ENCODE measurements at places on chromosomes 11 and 22. TPM values are rescaled to one million over a fixed set of nuclear protein-coding genes. Genes with fewer than 3 reads are reported as not detected.
A peak's percentile ranks its signal among the peaks of the same experiment; 100 is the strongest.

The WBP2NL gene
- not detected for total RNA-seq

The AP5B1 gene
- 9.9 TPM for total RNA-seq

The LUZP2 gene
- total RNA-seq, result not detected

The CYP2D6 gene
- not detected for total RNA-seq

The RBMXL2 gene
- not detected for total RNA-seq

The OR52N4 gene
- not detected for total RNA-seq

- no peak for DNase-seq
Measured at GRCh38 chr11:114133548-114134329, 74.2 kb downstream of the ZBTB16 start.

DNA sequence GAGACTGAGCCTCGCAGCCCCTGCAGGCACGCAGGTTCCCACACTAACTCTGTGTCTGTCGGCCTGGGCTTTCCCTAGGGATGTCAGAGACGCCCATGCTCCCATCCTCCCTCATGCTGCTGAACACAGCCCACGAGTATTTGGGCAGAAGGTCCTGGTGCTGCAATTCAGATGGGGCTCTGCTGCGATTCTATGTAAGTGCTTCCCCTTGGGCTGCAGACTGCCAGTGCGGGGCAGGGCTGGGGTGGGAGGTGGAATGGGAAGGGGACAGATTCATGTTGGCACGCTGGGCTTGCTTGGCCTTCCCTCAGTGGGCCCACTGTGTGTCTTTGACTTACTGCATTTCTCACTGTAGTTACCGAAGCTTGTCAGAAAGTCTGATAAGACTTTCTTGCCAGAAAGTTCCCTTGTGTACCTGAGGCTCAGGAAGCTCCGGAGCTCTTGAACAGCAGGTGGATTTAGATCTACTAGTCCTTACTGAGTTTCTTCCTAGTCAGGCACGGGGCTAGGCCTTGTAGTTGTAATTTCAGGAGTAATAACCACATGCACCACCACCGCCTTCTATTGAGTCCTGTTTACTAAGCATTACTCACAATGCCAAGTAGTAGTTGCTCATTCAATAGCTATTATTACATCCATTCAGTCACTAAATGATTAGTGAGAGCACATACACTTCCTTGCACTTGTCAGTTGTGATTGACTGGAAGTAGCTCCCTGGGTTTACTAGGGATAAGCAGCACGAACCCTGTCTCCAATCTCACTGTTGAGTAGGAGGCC, 65.2 kb downstream of the CABIN1 start:
- DNase-seq, result no peak

DNA sequence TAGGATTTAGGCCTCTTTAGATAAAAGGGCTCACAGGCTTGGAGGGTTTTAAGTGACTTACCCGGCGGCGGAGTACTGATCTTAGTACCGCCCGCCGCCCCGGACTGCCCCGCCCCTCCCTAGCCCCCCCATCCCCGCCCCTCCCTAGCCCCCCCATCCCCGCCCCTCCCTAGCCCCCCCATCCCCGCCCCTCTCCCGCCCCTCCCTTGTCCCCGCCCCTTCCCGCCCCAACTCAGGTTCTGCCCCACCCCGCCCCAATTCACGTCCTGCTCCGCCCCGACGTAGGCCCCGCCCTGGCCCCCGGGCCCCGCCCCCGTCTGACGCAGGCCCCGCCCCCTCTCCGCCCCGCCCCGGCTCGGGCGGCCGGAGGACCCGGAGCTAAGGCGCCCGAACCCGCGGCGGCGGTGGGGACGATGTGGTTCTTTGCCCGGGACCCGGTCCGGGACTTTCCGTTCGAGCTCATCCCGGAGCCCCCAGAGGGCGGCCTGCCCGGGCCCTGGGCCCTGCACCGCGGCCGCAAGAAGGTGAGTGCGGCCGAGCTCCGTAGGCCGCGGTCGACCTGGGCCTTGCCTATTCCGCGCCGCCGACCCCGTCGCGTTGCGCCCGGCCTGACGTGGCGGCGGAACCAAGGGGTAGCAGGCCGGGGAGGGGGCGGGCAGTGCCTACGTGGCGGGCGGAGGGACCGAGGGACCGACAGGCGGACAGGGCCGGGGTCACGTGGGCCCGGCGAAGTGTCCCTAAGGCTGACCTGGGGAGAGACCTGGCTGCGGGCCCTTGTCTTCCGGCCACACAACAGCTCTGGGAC, at the start of gene SCYL1:
SCYL1 (plus strand) TSS at position 343 of the 805 bp plus-strand sequence; CDS start at position 414, 71 bp downstream.
- DNase-seq, result peak; percentile 41

GRCh38 chr11:119486691-119487259, 63.8 kb upstream of the THY1 start:
- no peak for DNase-seq

DNA sequence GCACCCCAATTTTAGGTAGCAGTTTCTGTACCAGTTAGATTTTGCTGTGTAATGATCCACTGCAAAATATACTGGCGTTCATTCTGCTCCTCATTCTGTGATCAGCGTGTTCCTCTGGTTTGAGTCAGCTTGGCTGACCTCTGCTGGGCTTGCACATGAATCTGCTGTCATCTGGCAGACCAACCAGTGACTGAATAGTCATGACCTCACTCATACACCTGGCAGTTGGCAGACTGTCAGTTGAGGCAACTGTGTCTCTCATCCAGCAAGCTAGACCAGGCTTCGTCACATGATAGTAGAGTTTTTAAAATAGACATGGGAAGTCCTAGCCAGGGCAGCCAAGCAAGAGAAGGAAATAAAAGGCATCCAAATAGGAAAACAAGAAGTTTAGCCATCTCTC, 316.3 kb upstream of the LARGE1 start:
- DNase-seq, result no peak

DNA sequence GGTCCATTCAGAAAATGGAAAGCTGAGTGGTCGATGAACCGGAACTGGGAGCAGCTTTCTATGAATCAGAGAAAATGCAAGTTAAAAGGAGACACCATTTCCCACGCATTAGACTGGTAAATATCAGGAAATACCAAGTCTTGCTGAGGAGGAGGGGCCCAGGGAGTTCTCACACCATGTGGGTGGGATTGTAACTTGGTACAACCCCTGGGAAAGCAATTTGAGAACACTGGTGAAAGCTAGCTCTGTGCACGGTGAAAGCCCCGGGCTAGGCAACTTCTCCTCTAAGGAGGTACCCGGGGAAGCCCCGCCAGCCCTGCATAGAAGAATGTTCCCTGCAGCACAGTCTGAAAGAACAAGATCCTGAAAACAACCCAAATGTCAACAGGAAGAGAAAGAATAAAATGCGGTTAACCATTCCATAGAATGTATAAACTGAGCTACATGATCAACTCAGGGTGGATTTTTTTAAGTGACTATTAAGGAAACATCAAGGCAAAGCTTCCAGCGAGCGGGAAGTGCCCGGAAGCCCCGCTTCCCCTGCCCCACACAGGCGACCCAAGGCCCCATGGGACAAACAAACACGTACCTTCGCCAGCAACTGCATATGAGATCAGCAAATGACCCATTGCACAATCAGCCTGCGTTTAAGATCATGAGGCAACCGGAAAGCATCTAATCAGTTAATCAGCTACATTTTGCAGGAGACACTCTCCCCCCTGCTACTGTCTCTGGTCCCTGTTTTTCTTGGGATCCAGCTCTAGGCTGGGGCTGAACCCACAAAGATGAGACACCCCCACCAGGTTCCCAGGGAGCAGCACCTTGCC, 11.3 kb downstream of the SHANK2 start:
- peak; percentile 73 for DNase-seq

GRCh38 chr11:7905549-7905948, 25.5 kb downstream of the OR10A6 start:
- DNase-seq, result no peak

- DNase-seq, result no peak
Measured at GRCh38 chr22:17103351-17103750, 17.8 kb downstream of the TMEM121B start.

GRCh38 chr22:28930357-28931007, 47.1 kb downstream of the ZNRF3 start:
- no peak for DNase-seq

- peak; percentile 68 for DNase-seq
Measured at GRCh38 chr11:74932797-74933196, 16.1 kb downstream of the XRRA1 start.

DNA sequence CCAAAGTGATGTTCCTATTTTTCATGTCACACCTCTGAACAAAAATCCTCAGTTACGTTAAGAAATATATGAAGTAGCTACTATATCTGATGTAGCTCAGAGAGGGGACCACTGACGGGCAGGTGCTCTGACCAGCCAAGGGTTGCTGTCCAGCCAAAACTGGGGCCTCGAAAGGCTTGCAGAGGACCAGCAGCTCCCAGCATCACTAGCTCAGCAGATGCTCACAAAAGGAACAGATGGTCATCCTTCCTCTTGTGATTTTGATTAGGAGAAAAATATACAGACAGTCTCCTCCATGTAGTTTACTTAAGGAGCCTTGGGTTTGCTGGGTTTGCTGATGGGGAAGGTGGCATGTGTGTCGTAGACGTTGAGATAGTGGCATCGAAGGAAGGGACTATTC, 374.6 kb upstream of the B3GAT1 start:
- DNase-seq, result no peak
